ENCODE measurements at places on chromosomes 7 and 10. TPM values are rescaled to one million over a fixed set of nuclear protein-coding genes. Genes with fewer than 3 reads are reported as not detected.

GRCh38 chr7:27929127-27929526, 189.2 kb downstream of the TAX1BP1 start:
- H3K27me3 ChIP-seq = no peaks in the 10 kb centered on the region
- DNase-seq = no peak
- H3K36me3 ChIP-seq = no peaks in the 10 kb centered on the region
- H3K4me1 ChIP-seq = peaks cover 3% of the 10 kb centered on the region
- no peak overlapping the region for H3K4me3 ChIP-seq

- no peaks in the 10 kb centered on the region for H3K27me3 ChIP-seq
- no peak for DNase-seq
- H3K36me3 ChIP-seq = no peaks in the 10 kb centered on the region
- H3K4me1 ChIP-seq = no peaks in the 10 kb centered on the region
- H3K4me3 ChIP-seq = no peak overlapping the region
Observed at GRCh38 chr7:43851805-43852204, 17.5 kb downstream of the MRPS24 start.

Gene PAX4
- not detected for total RNA-seq

DNA sequence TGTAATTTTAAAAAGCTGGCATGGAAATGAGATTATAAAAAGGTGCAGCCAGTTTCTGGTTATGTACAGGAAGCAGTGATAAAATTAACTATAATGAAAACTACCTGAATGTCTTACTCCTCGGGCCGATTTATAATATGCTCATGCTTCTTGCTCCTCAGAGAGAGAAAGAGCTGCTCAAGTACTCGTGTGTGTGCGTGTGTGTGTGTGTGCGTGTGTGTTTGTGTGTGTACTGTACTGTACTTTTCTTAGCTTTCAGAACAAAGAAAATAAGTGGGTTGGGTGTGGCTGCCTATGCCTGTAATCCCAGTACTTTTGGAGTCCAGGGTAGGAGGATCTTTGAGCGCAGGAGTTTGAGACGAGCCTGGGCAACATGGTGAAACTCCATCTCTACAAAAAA, 96.6 kb upstream of the NMT2 start:
- DNase-seq = no peak
- no peak overlapping the region for H3K4me3 ChIP-seq
- H3K4me1 ChIP-seq = no peaks in the 10 kb centered on the region
- H3K36me3 ChIP-seq = no peaks in the 10 kb centered on the region
- H3K27ac ChIP-seq = no peak overlapping the region

Gene FAM24B
- total RNA-seq = 4.0 TPM

GRCh38 chr10:127534496-127534895, 14.6 kb upstream of the NPS start:
- H3K36me3 ChIP-seq = no peaks in the 10 kb centered on the region
- no peaks in the 10 kb centered on the region for H3K4me1 ChIP-seq
- H3K27me3 ChIP-seq = no peaks in the 10 kb centered on the region
- H3K4me3 ChIP-seq = no peak overlapping the region

DNA sequence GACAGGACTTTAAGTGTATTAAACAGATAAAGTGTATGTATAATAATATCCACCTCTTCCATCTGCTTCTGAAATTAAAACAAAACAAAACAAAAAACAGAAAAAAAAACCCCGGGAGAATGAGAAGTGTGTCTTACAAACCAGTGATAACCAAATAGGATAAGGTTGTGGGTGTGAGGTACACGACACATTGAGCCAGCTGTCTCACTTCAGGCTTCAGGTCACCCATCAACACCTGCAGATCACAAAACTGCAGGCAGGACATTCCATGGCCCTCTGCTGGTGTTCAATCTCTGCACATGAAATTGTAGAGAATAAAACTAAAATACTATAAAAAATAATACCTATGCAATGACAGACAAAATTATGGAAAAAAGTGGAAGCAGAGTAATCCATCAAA, 339.9 kb downstream of the SFMBT2 start:
- no peak overlapping the region for H3K4me3 ChIP-seq
- DNase-seq = no peak
- no peaks in the 10 kb centered on the region for H3K27me3 ChIP-seq
- no peaks in the 10 kb centered on the region for H3K36me3 ChIP-seq

DNA sequence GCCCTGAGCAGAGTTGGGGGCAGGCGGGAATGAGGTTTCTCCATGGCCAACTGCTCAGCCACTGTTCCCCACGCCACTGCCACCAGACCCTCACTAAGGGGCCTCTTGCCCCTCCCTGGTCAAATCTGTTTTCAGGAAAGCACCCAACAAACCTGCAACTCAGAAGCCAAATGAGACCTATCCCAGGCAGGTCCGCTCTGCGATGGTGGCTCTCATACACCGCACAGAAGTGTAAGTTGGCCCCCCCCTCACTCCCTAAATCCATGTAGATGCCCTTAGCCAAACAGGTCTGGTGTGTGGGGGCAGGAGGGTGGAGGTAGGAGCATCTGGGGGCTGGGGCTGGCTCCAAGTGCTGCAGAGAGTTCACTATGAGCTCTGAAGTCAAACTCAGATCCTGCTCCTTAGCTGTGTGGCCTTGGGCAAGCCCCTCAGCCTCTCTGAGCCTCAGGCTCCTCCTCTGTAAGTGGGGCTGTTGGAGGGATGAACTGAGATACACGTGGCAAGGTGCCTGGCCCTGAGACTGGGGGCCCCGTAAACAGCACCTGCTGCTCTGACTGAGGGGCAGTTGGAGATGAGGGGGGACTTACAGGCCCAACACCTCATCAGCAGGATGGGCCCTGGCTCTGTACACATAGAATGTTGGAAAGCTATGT, 1.1 kb downstream of the MMRN2 start:
- no peak for DNase-seq
- no peaks in the 10 kb centered on the region for H3K36me3 ChIP-seq
- H3K4me1 ChIP-seq = peaks cover 37% of the 10 kb centered on the region
- peak overlapping the region; percentile 64 for H3K27ac ChIP-seq

Gene PIP
- total RNA-seq = not detected

DNA sequence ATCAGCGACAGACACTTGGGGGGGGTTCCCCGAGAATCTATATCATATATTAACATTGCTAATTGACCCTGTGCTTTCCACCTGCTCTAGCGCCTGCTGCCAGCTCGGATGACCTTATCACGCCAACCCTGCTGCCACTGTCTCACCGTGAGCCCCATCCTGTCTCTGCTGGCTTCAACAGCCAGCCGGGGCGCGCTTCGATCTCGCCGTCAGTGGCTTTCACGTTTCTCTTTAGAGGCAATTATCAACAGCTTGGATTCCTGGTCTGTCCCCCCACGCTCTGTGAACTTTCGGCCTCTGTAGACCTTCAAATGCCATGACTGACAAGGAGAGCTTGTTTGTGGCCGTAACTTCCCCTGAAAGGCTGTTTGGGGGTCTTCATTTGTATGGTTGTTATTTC, 123.0 kb downstream of the EBF3 start:
- no peaks in the 10 kb centered on the region for H3K27me3 ChIP-seq
- H3K4me1 ChIP-seq = no peaks in the 10 kb centered on the region
- H3K36me3 ChIP-seq = no peaks in the 10 kb centered on the region
- H3K27ac ChIP-seq = no peak overlapping the region
- DNase-seq = no peak

Gene LIPA
- 137 TPM for total RNA-seq

GRCh38 chr7:29956487-29956836, 33.1 kb downstream of the SCRN1 start:
- H3K4me3 ChIP-seq = no peak overlapping the region
- H3K27me3 ChIP-seq = no peaks in the 10 kb centered on the region
- no peak overlapping the region for H3K27ac ChIP-seq
- no peak for DNase-seq
- peaks cover 10% of the 10 kb centered on the region for H3K36me3 ChIP-seq
- H3K4me1 ChIP-seq = no peaks in the 10 kb centered on the region

- no peak overlapping the region for H3K27ac ChIP-seq
- H3K27me3 ChIP-seq = no peaks in the 10 kb centered on the region
- no peak for DNase-seq
- H3K4me1 ChIP-seq = no peaks in the 10 kb centered on the region
- peaks cover 5% of the 10 kb centered on the region for H3K36me3 ChIP-seq
Observed at GRCh38 chr7:21486511-21486910, 56.3 kb upstream of the DNAH11 start.

DNA sequence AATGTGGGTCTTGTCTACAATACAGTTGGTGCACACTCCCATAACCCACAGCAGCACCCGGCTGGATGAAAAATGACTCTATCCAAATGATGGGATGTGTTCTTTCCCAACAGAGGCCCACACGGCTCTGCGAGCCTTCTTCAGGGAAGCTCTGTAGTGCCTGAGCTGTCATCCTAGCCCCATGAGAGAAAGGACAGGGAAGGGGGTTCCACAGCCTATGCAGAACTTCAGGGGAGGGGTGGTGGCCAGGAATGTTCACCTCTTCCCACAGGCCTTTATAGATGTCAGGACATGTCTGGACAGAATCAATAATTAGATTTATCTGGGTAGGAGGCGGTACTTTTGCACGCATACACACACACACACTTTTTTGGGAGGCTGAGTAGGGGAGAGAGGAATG, 109.0 kb downstream of the JCAD start:
- peaks cover 8% of the 10 kb centered on the region for H3K4me1 ChIP-seq
- DNase-seq = no peak
- no peaks in the 10 kb centered on the region for H3K27me3 ChIP-seq

- H3K4me1 ChIP-seq = peaks cover 10% of the 10 kb centered on the region
- no peak overlapping the region for H3K27ac ChIP-seq
- no peaks in the 10 kb centered on the region for H3K27me3 ChIP-seq
- no peak overlapping the region for H3K4me3 ChIP-seq
- no peak for DNase-seq
Observed at GRCh38 chr7:55513868-55514267, 58.4 kb downstream of the VOPP1 start.

Gene STOX1
- total RNA-seq = 1.1 TPM

Gene NEUROD6
- total RNA-seq = not detected

DNA sequence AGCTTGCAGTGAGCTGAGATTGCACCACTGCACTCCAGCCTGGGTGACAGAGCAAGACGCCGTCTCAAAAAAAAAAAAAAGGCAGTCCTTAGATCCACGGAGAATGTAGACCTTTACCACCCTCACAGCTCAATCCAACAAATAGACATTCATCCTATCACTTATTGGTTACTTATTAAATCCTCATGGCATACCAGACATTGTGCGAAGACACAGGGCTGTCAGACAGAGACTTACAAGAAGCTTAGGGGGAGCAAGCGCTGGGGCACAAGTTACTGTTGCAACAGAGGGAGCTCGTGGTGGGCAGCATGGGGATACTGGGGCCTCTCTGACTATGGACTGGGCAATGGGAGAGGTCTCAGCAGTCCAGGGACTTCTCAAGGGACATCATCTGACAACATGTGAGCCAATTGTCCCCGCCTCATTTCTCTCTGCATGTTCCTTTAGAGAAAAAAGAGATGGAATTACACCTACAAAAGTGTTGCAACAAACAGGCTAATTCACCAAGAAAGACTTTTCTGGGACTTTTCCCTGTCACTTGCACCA, 82.8 kb upstream of the TNS3 start:
- H3K4me1 ChIP-seq = peaks cover 6% of the 10 kb centered on the region
- no peak overlapping the region for H3K27ac ChIP-seq
- no peak for DNase-seq
- no peak overlapping the region for H3K4me3 ChIP-seq

- no peaks in the 10 kb centered on the region for H3K36me3 ChIP-seq
- no peaks in the 10 kb centered on the region for H3K4me1 ChIP-seq
- H3K27me3 ChIP-seq = no peaks in the 10 kb centered on the region
- no peak overlapping the region for H3K27ac ChIP-seq
- no peak for DNase-seq
- H3K4me3 ChIP-seq = no peak overlapping the region
Observed at GRCh38 chr10:58806970-58807628, 294.4 kb downstream of the BICC1 start.

Gene IQUB
- 1.3 TPM for total RNA-seq

Measured in left lung (tissue), 14 donors.